ENCODE measurements at places on chromosomes 12 and 14.

GRCh38 chr12:75913502-75914351, 117.8 kb downstream of the PHLDA1 start:
- DNase-seq = no peak

DNA sequence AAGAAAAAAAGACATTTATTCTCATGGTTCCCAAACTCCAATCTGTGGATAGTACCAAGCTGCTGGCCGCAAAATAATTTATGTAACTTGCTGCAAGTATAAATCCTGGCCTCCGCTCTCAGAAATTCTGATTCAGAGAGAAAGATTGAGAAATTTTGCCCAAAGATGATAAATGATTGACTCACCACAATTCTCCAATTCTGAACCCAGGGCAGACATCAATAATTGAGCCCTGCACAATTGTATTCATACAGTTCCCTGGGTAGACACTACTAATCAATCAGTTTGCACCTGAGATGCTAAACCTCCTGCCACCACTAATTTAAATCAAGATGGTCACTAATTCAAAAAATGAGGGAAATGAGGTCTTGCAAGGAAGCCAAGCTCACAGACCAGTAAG, 38.2 kb downstream of the TRPV4 start:
- DNase-seq = no peak

DNA sequence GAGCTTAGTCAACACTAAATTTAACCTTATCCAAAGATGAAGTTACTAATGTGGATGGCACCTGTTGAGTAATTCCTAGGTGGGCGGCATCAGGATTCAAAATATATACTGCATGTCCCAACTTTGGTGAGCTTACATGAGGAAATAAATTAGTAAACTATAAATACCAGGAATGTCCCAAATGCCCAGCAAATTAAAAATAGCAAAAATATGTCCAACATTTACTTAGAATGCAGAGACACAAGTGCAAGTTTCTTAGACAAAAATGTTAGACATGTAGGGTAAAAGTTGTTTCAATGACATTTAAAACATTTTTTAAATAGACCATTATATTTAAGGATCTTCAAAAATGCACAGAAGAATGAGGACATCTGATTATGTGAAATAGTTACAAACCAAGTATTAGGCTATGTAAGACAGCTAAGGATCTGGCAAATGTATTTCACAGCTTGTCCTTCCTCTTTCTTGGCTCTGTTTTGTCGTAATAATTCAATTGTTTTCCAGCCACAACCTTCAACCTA, 115.9 kb downstream of the NAV3 start:
- no peak for DNase-seq

DNA sequence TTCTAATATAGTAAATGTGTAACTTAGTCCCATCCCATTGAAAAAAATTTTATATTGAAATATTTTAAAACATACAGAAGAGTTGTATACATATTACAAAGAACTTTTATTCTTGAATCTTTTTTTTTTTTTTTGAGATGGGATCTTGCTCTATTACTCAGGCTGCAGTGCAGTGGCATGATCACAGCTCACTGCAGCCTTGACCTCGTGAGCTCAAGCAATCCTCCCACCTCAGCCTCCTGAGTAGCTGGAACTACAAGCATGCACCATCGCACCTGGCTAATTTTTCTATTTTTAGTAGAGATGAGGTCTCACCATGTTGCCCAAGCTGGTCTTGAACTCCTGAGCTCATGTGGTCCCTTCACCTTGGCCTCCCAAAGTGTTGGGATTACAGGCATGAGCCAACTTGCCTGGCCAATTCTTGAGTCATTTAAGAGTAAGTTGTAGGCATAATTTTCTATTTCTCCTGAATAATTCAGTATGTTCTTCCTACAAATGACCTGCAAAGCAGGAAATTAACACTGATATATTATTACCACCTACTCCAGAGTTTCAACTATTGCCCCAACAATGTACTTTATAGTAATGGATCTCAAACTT, 153.0 kb upstream of the BMP4 start:
- DNase-seq = no peak

- DNase-seq = peak; percentile 65
Measured at GRCh38 chr12:113463746-113464451, 7.8 kb downstream of the LHX5 start.

- DNase-seq = no peak
Measured at GRCh38 chr14:61526405-61527312, 168.7 kb upstream of the HIF1A start.

- no peak for DNase-seq
Measured at GRCh38 chr14:106681568-106681967, 1155.2 kb downstream of the TMEM121 start.

GRCh38 chr14:101563654-101564443, 2.6 kb downstream of the DIO3 start:
- peak; percentile 76 for DNase-seq

DNA sequence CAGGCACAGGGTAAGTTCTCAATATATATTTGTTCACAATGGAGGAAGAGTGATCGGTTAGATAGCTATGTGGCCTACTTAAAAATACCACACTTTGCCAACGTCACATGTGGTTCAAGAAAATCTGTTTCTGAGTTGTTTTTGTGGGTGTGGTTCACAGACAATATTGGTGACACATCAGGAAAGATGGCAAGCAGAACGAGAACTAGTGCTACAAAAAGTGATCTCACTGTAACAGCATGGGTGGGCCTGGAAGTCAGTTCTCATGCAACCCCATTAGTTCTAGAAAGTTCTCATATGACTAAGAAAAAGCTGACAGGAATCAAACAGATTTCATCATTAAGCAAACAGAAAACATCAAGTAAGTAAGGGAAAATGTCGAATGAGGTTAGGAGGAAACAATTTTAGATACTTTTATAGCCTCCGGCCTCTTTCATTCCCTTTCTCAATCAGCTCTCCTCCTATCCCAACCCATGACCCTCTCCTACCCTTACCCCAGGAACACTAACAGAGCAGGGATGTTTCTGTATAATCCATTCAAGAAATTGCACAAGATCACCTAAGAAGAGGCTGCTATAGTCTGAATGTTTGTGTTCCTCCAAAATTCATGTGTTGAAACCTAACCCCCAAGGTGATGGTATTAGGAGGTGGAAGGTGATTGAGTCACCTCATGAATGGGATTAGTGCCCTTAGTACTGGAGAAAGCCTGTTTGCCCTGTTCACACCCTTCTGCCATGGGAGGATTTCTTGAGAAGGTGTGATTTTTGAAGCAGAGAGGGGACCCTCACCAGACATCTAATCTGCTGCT, 15.5 kb upstream of the NTN4 start:
- no peak for DNase-seq

DNA sequence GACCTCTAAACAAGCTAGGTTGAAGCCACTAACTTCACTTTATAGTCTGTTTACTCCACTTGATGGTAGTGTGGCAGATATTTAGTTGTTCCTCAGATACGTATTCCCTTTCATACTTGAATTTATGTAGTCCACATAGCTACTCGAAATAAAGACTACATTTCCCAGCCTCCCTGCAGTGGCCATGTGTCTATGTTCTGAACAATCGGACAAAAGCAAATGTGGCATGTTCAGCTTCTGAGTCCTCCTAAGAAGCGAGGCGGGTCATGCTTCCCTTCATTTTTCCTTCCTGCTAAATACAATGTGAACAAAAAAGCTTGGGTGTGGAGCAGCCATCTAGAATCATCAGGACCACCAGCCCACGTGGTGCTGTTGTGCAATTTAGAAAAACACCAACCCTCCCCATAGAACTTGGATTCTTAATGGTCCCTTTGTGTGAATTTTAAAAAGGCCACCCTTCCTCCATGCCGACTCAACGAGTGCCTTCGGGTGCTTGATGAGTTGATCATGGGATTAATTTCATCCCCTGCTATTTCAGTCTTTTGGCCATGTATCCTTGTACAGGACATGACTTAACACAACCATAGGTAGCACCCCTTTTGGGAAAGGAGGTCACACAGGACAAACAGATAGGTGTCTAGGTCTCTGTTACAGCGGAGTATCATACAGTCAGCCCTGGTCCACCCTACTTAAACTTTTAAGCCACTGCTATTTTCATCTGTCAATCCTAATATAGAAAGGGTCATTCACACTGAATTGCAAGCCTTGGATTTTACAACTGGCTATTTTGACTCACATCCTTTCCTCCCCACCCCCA, 60.7 kb downstream of the ZFC3H1 start:
- no peak for DNase-seq

- DNase-seq = no peak
Measured at GRCh38 chr14:100261621-100262020, 22.7 kb downstream of the YY1 start.

- no peak for DNase-seq
Measured at GRCh38 chr12:23356927-23357708, 592.4 kb downstream of the SOX5 start.

DNA sequence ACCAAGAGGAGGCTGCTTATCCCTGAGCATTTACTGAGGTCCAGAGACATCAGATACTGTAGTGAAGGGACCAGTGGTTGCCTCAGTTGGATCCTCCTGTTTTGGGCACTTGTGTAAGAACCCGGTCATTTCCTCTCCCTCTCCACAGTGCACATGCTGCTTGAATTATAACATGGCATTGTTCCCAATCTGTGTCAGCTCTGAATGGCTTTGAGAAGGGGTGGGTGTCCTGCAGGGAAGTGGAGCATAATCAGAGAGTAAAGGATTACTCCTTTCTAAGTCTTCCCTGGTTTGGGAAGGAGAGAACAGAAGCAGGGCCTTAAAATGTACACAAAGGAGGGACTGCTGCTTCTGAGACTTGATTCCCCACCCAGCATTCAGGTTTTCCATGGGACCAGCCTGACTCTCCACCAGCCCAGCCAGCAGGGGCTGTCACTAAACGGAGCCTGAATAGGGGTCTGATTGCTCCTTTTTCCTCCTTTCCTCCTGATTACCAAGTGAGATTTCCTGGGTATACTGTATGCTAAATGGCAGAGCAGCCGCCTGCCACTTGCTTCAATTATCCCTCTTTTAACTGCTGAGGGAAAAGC, 78.4 kb downstream of the NRXN3 start:
- DNase-seq = peak; percentile 28

- DNase-seq = no peak
Measured at GRCh38 chr12:47769234-47770085, 3.6 kb upstream of the SLC48A1 start.

GRCh38 chr12:116524964-116525379, 34.2 kb upstream of the MAP1LC3B2 start:
- DNase-seq = no peak

GRCh38 chr14:87122166-87122565, 870.8 kb downstream of the GALC start:
- no peak for DNase-seq

DNA sequence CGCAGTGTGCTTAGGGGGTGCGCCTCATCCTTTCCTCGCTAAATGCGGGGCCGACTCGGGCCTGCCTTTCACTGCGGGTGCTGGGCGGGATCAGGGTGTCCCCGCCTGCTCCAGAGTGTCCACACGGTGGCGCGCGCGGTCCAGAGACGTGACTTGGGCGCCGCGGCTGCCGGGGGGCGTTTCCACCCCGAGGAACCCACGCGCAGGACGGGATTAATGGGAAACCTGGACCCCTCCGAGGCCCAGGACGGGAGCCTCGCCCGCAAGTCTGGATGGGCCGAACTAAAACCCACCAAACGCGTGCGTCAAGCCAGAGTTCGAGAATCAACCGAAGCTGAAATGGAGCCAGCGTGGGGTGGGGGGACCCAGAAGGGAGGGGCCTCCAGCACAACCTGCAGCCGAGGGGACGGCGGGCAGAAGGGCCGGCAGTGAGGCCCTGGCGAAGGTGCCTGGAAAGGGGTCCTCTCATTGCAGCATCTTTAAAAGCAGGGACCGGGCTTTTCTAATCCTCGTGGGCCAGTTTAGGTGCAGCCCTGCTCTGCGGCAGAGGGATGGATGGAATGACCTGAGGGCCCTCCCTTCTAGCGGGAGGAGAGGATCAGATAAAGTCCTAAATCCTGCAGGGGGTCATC, 93.3 kb downstream of the NINJ2 start:
- DNase-seq = peak; percentile 93

- DNase-seq = no peak
Measured at GRCh38 chr14:67806246-67806645, 10.1 kb downstream of the ZFYVE26 start.

DNA sequence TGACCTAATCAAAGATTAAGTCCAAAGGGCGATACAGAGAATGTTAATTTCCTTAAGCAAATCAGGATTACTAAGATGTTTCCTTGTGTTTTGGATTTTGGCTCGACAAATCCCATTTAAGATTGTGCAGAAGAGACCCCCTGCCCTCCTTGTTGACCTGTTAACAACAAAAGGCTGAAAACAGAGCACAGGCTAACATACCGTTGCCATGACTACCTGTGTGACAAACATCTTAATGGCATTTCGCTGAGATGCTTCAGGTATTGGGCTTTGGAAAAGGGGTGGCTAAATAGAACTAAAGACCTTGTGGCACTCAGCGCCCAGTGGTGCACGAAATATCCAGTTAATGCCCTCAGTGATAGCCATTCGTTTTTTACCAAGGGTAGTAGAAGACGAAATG, 1532.3 kb upstream of the TMEM132C start:
- no peak for DNase-seq

DNA sequence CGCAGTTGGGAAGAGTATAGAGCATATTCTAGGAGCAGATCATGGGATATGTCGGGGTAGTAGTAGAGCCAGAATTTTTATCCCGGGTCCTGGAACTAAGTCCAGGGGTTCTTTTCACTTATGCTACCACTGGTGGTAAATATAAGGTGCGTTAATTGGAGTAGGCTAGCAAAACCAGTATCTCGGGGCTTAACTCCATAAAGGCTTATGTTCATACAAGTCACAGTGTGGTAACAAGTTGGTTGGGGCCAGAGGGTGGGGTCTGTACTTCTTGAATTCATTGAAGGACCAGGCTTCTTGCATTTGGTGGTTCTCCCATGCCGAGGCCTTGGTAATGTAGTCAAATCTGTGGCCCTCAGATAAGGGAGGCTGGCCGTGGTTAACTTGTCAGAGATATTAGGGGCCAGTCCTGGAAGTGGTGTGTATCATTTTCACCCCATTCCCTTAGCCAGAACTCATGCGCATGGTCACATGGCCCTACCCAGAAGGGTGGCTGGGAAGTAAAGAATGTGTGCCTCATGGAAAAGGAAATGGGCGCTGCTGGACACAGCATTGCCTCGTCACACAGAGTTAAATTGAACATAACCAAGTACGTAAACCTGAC, 1.5 kb upstream of the ZNF641 start:
- DNase-seq = no peak

DNA sequence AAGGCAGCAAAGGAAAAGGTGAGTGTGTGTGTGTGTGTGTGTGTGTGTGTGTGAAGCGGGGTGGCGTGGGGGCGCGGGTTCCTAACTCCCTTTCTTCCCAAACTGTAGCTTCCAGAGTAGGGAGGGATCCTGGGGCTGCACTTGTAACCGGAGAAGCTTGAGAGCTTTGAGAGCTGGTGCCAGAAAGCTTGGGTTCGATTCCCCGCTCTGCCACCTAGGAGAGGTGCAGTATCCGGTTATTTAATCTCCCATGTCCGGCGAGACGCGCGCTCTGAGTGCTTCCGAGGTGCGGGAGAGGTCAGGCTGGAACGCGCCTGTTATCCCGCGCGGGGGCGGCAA, 7.2 kb upstream of the RACGAP1 start:
- DNase-seq = no peak

DNA sequence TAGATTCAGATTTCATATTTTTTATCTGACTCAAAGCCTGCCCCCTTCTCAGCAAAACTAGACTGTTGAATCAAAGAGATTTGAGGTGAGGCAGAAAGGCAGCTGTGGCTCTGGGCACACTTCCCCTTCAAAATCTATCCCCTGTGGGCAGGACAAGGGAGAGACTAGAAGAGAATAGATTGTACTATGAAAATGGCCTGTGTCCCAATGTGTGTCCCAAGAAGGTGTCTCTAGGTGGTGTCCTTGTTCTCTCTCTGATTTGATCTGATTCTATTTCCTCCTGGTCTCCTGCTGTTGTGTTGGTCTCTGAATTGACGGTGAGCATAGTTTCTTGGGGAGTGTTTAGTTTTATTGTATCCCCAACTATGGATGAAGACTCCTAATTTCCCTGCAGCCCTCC, 565.8 kb upstream of the ATP2B1 start:
- no peak for DNase-seq
